Upper lobe of left lung (tissue), 6 donors: ENCODE measurements at places on chromosomes 13 and 19. TPM values are rescaled to one million over a fixed set of nuclear protein-coding genes. Genes with fewer than 3 reads are reported as not detected.
A peak's percentile ranks its signal among the peaks of the same experiment; 100 is the strongest.

DNA sequence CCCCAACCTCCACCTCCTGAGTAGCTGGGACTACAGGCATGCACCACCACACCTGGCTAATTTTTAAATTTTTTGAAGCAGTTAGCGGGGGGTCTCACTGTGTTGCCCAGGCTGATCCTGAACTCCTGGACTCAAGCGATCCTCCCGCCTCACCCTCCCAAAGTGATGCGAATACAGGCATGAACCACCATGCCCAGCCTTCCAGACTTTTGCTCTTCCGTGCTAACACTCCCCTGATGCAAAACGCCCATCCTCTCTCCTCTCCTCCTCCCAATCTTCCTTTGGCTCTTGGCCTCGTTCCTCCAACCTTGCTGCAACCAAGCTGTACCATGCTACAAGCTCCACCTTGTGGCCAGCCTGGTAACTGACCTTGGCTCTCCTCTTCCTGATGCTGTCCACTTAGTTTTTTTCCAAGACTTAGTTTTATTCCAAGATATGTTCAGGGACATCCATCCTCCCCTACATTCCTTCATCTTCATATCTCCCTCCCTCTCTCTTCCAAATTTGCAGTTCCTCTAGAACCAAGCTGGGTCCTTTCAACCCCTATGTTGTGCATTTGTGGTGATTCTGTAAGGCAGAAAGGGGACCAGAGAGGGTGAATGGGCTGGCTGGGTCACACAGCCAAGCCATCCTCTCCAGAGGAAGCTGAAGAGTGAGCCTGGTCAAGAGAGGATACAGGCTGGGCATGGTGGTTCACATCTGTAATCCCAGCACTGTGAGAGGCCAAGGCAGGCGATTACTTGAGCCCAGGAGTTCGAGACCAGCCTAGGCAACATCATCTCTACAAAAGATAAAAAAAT lies 32.8 kb downstream of the TINCR start:
- DNase-seq, result no peak
- H3K4me3 ChIP-seq, result no peak overlapping the region
- no peaks in the 10 kb centered on the region for H3K36me3 ChIP-seq
- peaks cover 5% of the 10 kb centered on the region for H3K4me1 ChIP-seq

GRCh38 chr13:40609972-40610726 lies 56.3 kb downstream of the FOXO1 start:
- no peak overlapping the region for H3K27ac ChIP-seq
- no peaks in the 10 kb centered on the region for H3K36me3 ChIP-seq
- H3K4me3 ChIP-seq, result no peak overlapping the region
- H3K4me1 ChIP-seq, result peaks cover 26% of the 10 kb centered on the region
- no peaks in the 10 kb centered on the region for H3K27me3 ChIP-seq

DNA sequence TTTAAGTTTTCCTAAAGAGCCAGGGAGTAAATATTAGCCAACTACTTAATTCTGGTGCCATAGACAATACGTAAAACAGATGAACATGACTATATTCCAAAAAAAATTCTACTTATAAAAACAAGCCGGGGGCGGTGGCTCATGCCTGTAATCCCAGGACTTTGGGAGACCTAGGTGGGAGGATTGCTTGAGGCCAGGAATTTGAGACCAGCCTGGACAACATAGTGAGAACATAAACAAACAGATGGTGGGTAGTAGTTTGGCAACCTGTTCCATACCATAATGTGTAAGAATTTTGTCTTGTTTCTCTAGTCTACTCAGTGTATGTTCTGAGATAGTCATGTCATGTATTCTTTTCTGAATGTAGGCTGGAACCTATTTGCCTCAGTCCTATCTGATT lies 25.4 kb downstream of the ITM2B start:
- H3K4me1 ChIP-seq, result peaks cover 5% of the 10 kb centered on the region
- no peak overlapping the region for H3K4me3 ChIP-seq
- H3K27me3 ChIP-seq, result no peaks in the 10 kb centered on the region
- peaks cover 32% of the 10 kb centered on the region for H3K36me3 ChIP-seq
- no peak overlapping the region for H3K27ac ChIP-seq

DAND5 gene
- not detected for total RNA-seq

DNA sequence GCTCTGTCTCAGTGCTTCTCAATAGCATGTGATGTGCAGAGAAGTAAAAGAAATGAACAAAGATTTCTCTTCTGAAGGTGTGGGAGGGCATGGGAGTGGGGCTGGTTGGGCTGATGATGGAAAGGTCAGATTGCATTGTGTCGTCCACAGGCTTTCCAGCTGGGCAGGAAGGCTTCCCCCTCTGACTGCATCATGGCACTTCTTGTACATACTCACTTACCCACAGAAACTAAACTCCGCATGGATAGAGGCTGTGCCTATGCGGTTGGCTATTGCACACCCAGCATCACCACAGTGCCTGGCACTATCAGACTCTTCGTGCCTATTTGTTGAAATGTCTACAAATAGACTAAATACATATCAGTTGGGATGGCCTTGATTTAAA lies 24.4 kb upstream of the TNFSF11 start:
- DNase-seq, result no peak
- H3K4me3 ChIP-seq, result no peak overlapping the region
- H3K36me3 ChIP-seq, result no peaks in the 10 kb centered on the region
- H3K27ac ChIP-seq, result no peak overlapping the region
- no peaks in the 10 kb centered on the region for H3K4me1 ChIP-seq
- H3K27me3 ChIP-seq, result no peaks in the 10 kb centered on the region

GRCh38 chr19:44740351-44740824 lies 8.1 kb upstream of the BCL3 start:
- H3K27me3 ChIP-seq, result no peaks in the 10 kb centered on the region
- no peak for DNase-seq
- H3K36me3 ChIP-seq, result no peaks in the 10 kb centered on the region
- no peak overlapping the region for H3K4me3 ChIP-seq
- peaks cover 61% of the 10 kb centered on the region for H3K4me1 ChIP-seq

DNA sequence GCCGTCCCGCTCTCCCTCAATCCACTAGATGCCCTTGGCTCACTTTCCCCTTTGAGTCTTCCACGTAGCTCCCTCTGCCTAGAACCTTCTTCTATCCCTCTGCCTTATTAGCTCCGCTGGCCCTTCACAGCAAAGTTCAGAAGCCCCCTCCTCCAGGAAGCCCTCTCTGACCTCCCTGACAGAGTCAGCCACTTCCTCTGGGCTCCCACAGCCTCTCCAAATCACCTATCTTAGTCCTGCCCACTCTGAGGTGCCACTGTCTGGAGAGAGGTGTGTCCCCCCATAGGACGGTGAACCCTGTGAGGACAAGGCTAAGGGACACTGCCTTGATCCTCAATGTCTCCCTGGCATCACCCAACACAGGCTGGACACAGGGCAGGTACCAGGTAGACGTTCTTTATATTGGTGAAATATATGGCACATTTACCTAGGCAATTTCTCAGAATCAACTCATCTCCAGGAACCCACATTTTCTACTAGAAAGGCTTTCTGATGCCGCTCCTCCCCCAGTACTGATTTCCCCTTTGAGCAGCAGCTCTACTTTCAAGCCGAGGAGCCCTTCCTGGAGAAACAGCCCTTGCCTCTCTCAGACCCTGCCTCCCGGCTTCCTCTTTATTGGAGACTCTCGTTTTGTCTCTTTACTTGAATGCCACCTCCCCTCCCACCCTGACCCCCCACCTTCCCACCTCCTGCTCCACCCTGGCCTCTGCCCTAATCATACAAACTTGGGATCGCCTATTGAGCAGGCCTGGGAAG lies 3.4 kb upstream of the TGFB1 start:
- H3K36me3 ChIP-seq, result no peaks in the 10 kb centered on the region
- H3K4me3 ChIP-seq, result no peak overlapping the region
- H3K4me1 ChIP-seq, result peaks cover 29% of the 10 kb centered on the region
- peak overlapping the region; percentile 32 for H3K27ac ChIP-seq
- DNase-seq, result no peak

C13orf42 gene
- total RNA-seq, result not detected

APLP1 gene
- total RNA-seq, result 5.4 TPM

DNA sequence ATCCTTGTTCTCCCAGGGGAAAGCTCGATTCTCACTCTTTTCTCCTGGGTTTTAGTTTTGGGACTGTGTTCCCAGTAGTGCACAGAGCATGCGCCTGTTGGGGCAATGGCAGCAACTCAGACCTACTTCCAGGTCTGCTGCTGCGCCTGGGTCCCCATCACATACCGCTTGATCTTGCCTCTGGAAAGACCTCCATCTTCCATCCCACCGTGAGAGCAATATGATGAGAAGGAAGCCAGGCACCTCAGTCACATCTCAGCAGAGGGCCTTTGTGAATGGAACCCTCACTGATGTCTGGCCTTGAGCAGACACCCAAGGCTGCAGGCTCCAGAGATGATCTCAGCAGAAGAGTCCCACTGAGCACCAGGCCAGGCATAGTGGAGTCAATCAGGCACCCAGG lies 176.8 kb upstream of the ZNF507 start:
- H3K36me3 ChIP-seq, result no peaks in the 10 kb centered on the region
- no peak for DNase-seq
- no peaks in the 10 kb centered on the region for H3K4me1 ChIP-seq
- no peak overlapping the region for H3K4me3 ChIP-seq
- no peaks in the 10 kb centered on the region for H3K27me3 ChIP-seq

PLIN4 gene
- 2.7 TPM for total RNA-seq

NLRP9 gene
- total RNA-seq, result not detected

- DNase-seq, result no peak
- H3K4me3 ChIP-seq, result no peak overlapping the region
- H3K27me3 ChIP-seq, result no peaks in the 10 kb centered on the region
- H3K36me3 ChIP-seq, result no peaks in the 10 kb centered on the region
These were observed 2.0 kb downstream of the CGB3 start for GRCh38 chr19:49022116-49022515.

DNA sequence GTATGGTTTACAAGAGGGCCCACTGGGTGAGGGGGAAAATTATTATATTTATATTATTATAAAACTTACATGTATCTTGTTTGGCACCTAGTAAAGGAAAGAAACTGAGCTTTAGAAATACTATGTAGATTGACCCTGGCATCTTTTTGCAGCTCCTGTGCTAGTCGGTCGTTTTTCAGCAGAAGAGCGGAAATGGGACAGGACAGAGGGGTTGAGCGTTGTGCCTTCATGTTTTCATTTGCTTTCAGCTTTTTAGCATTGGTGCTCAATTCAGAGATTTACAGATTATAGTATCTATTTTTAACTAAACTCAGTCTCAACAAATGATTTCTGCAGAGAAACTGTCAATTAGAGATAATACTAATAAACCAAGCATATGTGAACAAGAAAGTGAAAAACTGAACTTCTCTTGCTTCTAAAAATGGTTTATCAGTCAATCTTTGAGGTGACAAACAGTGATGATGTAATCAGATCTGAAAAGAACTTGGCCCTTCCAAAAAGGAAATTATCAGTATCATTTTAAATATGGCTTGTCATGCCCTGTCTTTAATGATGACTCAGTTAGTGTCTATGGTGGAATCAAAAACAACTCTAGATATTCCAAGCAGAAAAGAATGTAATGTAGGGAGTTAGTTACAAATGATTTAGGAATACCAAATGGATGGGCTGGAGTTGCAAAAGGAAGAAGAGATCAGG lies 56.9 kb upstream of the KCTD4 start:
- H3K27me3 ChIP-seq, result no peaks in the 10 kb centered on the region
- peaks cover 5% of the 10 kb centered on the region for H3K36me3 ChIP-seq
- no peak overlapping the region for H3K4me3 ChIP-seq
- no peak for DNase-seq
- H3K27ac ChIP-seq, result no peak overlapping the region
- peaks cover 10% of the 10 kb centered on the region for H3K4me1 ChIP-seq

GRCh38 chr13:89923736-89924135 lies 1423.8 kb upstream of the MIR17HG start:
- H3K27me3 ChIP-seq, result no peaks in the 10 kb centered on the region
- no peak for DNase-seq
- no peak overlapping the region for H3K27ac ChIP-seq
- H3K4me3 ChIP-seq, result no peak overlapping the region
- H3K4me1 ChIP-seq, result no peaks in the 10 kb centered on the region

RGS9BP gene
- total RNA-seq, result 7.3 TPM

PIP5K1C gene
- 51.3 TPM for total RNA-seq

- no peaks in the 10 kb centered on the region for H3K36me3 ChIP-seq
- H3K4me3 ChIP-seq, result no peak overlapping the region
- H3K4me1 ChIP-seq, result no peaks in the 10 kb centered on the region
- DNase-seq, result no peak
- H3K27ac ChIP-seq, result no peak overlapping the region
- no peaks in the 10 kb centered on the region for H3K27me3 ChIP-seq
These were observed 248.8 kb upstream of the KLHL1 start for GRCh38 chr13:70357031-70357430.

DNA sequence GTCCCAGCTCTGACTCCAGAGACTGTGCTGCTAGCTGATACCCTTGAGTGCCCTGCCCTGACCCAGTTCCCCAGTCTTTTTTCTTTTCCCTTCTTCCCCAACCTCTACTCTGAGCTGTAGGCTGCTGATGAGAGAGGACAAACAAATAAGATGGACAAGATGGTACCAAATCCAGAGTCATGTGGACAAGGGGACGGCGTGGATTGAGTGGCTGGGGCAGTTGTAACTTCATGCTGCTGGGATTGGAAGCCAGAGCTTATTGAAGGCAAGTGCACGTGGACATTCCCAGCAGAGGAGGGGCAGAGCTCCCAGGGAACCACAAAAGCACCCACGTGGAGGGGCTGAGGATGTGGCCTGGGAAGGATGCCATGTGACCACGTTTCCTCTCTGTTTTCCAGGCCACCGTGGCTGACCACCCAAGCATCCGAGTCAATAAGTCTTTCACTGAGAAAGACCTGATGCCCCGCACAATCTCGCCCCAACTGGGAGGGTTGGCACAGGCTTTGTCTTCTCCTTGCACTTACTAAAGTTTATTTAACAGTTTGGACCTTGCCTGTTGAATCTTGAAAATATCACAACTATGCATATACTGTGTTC lies 323.3 kb upstream of the ZNF507 start:
- H3K36me3 ChIP-seq, result no peaks in the 10 kb centered on the region
- no peak overlapping the region for H3K27ac ChIP-seq
- DNase-seq, result no peak
- H3K27me3 ChIP-seq, result no peaks in the 10 kb centered on the region

DNA sequence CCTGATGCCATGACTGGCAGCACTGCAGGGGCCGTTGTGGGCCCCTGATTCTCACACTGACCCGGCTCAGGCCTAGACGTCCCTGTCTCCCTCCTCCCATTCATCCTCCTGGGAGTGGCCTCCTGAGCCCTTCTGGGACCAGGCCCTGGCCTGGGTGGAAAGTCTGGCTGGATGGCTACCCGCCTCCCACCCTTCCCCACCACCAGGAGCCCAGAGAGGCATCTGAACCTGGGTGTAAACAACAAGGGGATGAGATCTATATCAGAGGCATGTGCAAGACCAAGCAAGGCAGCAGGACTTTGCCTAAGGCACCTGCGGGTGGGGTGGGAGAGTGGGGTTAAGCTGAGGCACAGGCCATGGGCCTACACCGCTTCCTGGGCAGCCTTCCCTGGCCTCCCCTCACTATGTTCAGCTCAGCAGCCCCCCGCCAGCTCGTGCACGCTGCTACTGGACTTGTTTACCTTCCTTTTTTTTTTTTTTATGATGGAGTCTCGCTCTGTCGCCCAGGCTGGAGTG lies 22.0 kb upstream of the ASPDH start:
- no peak for DNase-seq
- H3K4me3 ChIP-seq, result no peak overlapping the region
- H3K27me3 ChIP-seq, result no peaks in the 10 kb centered on the region
- no peaks in the 10 kb centered on the region for H3K4me1 ChIP-seq
- no peaks in the 10 kb centered on the region for H3K36me3 ChIP-seq
- H3K27ac ChIP-seq, result no peak overlapping the region
